Stimulated activated CD4-positive, alpha-beta T cell treated with anti-CD3 and anti-CD28 coated beads, Interleukin-1b, Interleukin-23, amount 100 ng/mL, for 24 hours (primary cell): ENCODE measurements at places on chromosomes 4 and X.

DNA sequence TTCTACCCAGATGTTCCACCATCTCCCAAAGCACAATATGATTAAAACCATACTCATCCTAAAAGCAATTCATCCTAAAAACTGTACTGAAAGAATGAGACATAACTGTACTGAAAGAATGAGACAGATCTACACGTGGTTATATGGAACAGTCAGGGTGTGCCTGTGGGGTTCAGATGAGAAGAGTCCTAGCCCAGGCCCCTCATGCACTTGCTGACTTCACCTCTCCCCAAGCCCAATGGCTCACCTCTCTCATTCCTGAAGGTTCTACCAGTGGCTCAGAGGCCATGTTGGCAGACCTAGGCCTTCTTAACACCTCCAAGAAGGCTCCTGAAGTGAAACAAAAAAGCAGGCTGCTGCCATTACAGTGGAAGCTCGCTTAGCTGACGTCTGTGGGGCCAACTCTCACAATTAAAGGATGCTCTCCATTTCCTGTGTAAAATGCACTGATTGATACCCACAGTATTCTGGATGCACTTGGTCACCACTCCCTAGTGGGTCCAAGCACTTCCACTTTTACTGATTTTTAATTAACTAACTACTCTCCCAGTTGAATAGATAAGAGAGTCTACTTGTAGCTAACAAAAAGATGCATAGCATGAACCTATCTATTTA, 3.8 kb downstream of the PLAC1 start:
- DNase-seq = peak; percentile 9

DNA sequence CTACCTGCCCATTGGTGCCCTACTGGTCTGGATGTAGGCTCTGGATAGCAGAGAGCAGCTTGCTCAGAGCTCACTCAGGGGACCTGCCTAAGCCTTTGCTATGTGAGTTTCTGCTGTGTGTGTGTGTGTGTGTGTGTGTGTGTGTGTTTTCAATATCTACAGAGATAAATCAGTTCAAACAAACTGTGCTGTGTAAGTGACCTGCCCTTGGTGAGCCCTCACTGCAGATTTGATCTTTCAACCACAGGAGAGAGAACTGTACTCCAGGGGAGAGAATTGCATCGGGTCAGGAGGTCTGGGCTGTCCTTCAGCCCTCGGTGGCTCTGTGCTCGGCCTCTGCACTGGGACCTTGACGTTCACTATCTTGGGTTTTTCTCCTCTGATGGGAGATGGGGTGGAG, 35.0 kb upstream of the CDKN2AIP start:
- no peak for DNase-seq

DNA sequence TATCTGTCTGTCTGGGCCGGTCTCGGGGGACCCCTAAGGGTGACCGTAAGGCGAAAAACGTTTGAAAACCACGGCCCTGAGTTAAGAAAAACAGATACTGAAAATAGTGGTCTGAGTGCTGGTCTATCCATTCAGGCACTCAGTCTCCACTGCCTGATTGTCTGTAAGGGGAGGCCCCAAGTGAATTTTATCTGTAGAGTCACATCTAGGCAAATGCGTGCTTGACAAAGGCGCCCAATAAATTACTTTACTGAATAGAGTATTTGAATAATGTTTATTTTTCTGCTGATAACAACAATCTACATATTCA, 465 bp downstream of the HNRNPH2 start:
- no peak for DNase-seq

DNA sequence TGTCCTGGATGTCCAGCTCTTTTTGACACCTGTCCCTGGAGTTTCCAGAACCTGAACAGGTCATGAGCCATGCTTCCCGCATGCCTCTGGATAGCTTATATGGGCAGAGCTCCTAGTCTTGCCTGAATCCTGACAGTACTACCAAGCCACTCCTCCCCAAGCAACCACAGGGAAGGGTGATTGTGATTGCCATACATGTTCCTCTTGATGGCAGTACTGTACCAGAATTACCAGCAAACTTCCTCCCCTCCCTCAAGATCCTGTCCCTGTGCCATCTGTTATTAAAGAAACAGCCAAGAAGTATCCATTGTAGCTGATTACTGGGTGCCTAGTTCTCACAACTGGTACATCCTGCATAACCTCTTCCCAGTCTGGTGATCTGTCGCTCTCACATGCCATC, 264.3 kb upstream of the AGTR2 start:
- DNase-seq = no peak

GRCh38 chrX:130645955-130646583, 244.3 kb downstream of the RBMX2 start:
- DNase-seq = no peak

GRCh38 chr4:80471756-80472155, 136.2 kb downstream of the CFAP299 start:
- DNase-seq = no peak

DNA sequence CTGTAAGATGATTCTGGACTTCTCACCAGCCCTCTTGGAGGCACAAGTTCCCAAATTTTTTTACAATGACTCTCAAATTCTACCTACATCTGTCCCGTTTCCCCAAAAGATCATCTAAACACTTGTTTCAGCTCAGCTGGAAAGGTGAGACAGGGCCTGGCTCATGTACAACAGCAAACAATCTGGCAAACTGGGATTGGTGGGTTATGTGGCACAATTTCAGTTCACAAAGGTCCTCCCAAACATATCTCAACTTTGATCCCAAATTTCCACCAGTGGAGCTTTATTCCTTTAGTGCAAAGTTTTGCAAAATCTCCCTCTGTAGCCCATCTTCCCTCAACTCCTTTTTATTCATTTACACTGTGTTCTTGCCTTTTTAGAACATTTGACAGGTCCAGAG, 207.1 kb downstream of the ENOX2 start:
- DNase-seq = no peak

DNA sequence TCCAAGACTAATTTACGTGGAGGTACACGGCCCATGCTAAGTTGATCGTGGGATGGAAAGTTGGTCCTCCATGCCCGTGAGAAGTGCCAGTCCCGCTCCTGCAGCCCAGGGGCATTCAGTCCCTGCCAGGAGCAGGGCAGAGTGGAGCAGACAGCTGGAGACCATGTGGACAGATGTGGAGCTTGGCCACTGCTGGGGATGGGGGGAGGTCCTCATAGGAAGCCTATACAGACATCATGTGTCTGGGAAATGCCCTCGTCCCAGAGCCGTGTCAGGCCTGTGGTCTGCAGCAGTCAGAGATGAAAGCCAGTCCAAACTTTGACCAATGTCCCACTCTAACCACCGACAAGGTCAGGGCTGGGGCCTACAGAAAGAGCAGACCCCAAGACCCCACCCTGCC, 118.4 kb downstream of the CPZ start:
- DNase-seq = no peak

GRCh38 chr4:22488106-22488505, 27.8 kb downstream of the ADGRA3 start:
- DNase-seq = no peak
